ENCODE measurements at places on chromosomes 16 and 17.
A peak's percentile ranks its signal among the peaks of the same experiment; 100 is the strongest.

DNA sequence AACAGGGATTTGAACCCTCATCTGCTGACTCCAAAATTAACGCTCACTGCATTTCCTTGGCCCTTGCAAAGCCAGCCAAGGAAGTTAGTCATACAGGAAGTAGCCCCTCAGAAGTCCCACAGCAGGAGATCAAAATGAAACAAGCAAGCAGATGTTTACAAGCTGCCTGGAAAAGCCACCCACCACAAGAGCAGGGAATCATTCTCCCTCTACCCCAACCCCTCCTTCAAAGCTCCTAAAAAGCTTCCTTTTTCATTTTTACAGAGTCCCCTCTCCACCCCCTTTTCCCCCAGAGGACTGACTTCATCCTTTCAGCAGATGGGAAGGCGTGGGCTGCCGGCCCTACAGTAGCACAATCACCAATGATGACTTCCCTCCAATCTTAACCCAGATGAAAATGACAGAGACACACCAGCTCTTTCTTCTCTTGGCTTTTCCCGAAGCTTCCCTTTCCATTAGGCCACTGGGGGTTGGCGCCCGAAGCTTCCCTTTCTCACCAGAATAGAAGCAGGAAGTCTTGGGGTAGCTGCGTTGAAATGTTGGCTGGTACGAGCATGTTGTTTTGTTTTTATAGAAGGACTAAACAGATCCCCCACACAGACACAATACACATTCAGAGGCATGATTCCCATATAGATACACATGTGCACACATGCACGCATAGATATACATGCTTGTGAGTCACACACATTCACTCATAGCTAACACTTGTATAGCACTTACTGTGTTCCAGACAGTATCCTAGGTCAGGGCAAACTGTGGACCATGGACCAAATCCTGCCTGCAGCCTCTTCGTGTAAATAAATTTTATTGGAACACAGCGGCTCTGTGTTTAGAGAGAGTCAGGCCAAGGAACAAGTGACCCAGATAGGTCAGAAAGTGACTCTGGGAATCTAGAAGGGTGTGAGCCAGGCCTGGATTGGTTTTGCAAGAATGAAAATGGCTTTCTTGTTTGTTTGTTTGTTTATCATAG, 17.4 kb downstream of the ITPRIPL2 start:
- peak; percentile 56 for DNase-seq

- no peak for DNase-seq
These were observed 2.5 kb downstream of the SMIM5 start for GRCh38 chr17:75635610-75636202.

- no peak for DNase-seq
These were observed 78.2 kb downstream of the CRISPLD2 start for GRCh38 chr16:84897911-84898377.

DNA sequence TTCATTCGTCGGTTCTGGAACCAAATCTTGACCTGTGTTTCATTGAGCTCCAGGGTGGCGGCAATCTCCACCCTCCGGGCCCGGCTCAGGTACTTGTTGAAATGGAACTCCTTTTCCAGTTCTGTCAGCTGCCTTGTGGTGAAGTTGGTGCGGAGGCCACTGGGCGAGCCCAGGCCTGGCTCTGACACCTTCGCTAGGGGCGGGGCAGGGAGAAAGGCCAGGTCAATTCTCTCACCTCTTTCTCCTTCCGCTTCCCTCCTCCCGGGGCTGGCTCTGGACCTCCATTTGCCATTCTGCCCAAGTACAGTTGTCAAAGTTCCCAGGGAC, 1.2 kb downstream of the HOXB1 start:
- DNase-seq, result no peak

GRCh38 chr16:57477531-57478202, 8.6 kb downstream of the DOK4 start:
- DNase-seq, result no peak

DNA sequence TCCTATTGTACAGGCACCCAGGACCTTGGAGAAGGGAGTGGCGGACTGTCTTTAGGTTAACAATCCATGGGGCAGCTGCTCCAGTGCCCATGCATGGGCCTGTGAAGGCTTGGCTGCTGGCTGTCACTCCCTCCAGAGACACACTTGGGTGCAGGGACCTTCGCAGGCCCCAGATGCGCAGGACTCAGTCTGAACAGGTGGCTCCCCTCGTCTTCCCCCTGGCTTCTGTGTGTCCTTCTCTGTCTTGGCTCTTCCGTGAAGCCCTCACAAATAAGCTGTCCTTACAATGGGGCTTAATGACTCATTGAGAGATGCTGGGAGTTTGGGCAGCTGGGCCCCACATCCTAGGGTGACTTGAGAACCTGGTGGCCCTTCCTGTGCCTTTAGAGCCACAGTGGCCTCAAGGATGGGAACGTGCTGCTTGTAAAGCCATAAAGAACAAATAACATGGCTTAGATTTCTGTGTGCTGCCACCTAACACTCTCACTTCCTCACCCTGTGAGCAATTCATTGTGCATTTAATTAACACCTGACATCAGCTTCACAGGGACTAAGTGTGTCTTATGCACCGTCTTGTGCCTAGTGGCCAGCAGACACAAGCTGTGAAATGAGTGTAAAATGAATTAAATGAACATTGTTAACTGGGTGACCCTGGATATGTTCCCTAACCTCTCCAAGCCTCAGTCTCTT, 340.7 kb downstream of the SNX29 start:
- DNase-seq, result no peak

- no peak for DNase-seq
These were observed 310.3 kb downstream of the CDH13 start for GRCh38 chr16:82936941-82937551.

DNA sequence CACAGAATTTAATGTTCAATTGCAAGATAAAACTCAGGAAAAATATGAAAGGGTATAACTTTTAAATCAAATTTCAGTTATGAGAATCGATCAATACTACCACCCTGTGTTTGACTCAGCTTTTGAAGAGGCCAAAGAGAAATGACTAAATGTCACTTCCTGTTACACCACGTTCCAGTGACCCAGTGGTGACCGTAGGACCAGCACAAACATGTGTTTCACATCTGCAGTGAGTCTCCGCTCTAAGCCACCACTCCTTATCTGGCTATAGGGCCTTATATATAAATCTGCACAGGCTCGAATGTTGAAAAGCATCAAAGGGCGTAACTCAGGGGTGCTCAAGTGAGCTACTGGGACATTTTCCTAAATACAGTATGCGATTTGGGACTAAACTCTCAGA, 36.1 kb downstream of the CYB5D2 start:
- no peak for DNase-seq

- no peak for DNase-seq
These were observed 92.4 kb upstream of the NACA2 start for GRCh38 chr17:61683466-61683865.

DNA sequence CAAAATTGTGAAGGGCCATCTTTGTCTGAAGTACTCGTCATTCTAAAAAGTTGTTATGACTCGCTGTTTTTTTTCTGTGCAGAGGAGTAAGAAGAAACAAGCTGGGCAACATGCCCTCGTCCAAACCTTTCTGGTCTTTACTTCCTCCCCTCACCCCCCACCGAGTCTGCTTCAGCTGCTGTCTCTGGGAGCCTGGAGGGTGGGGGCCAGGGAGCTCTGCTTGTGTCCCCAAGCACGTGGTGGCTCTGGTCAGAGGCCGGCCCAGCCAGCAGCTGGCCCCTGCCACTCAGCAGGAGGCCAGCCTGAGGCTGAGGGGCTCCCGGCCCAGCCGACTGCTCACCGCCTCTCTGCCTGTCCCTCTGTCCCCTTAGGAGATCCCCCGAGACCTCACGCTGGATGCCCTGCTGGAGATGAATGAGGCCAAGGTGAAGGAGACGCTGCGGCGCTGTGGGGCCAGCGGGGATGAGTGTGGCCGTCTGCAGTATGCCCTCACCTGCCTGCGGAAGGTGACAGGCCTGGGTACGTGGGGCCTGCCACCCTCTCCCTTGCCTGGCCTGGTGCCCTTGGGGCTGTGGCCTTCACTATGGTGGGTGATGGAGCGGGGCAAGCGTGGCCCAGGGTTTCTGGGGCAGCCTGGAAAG, 53.7 kb upstream of the LGALS9 start:
- no peak for DNase-seq

GRCh38 chr16:13528691-13529090, 391.3 kb upstream of the ERCC4 start:
- no peak for DNase-seq

- DNase-seq, result no peak
These were observed 5.9 kb upstream of the CDIP1 start for GRCh38 chr16:4544473-4544872.

DNA sequence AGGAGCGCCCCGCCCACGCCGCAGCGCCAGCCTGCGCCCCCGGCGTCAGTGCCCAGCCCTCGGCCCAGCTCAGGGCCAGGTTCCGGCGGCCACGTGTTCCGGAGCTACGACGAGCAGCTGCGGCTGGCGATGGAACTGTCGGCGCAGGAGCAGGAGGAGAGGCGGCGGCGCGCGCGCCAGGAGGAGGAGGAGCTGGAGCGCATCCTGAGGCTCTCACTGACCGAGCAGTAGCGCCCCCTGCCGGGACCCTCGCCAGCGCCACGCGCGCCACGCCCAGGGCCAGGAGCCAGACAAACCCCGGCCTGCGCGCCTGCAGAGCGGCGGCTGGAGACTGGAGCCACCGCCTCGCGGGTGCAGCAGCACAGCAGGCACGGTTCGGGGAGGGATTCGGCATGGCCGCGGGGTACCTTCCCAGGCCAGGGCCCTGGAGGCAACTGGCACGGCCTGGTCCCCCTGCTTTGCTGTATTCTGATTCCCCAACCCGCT, 9.3 kb downstream of the CORO6 start:
- DNase-seq, result peak; percentile 56

DNA sequence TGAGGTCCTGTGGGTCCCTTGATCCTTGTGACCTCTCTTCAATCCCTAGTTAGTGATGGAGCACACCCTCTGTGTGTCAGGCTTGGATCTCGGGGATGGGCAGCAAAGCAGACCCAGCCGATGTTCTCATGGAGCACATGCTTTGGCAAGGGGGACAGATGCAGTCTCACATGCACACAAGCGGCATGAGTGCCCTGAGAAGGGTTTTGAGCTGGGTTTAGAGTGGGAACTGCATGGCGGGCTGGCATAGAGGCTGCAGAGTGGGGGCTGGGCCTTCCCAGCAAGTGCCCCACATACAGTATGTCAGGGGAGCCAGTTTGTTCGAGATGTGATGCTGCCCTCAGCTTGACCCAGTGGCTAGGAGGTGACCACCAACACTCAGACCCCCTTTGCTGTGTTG, 41.6 kb downstream of the B9D1 start:
- DNase-seq, result no peak
